Stimulated activated CD4-positive, alpha-beta T cell treated with anti-CD3 and anti-CD28 coated beads, Interleukin-2, amount 100 ng/mL, for 24 hours (primary cell): ENCODE measurements at places on chromosomes 13 and 19.
A peak's percentile ranks its signal among the peaks of the same experiment; 100 is the strongest.

- DNase-seq, result no peak
These were observed 1505.9 kb downstream of the PCDH9 start for GRCh38 chr13:65724226-65724625.

DNA sequence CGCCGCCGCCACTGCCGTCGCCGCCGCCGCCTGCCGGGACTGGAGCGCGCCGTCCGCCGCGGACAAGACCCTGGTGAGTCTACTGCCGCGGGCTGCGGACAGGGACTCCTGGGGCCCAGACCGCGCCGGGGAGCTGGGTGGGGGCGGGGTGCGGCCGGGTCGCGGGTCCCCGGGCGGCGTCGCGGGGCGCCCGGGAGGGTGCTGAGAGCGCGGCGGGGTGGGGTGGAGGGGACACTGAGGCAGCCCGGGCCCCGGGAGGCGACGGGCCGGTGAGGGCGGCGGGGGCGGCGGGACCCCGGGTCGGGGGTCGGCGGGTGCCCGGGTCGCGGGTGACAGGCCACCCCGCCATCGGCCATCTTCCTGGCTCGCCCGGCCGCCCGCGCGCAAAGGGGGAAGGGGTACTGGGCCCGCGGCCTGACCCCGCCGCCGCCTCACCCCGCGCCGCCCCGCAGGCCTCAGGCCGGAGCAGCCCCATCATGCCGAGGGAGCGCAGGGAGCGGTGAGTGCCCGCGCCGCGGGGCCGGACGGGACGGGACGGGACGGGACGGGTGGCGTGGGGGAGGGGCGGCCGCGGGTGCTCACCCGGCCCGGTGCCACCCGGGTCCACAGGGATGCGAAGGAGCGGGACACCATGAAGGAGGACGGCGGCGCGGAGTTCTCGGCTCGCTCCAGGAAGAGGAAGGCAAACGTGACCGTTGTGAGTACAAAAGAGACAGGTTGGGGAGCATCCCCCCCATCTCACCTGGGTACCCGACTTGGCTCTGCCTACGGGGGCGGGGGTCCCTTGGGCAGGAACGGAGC is 489 bp downstream of the CCNE1 start:
- peak; percentile 33 for DNase-seq

GRCh38 chr19:10521461-10522171 is 4.4 kb upstream of the S1PR5 start:
- DNase-seq, result no peak

GRCh38 chr13:48760626-48761025 is 106.9 kb downstream of the CYSLTR2 start:
- no peak for DNase-seq

GRCh38 chr19:296476-297225 is 5.4 kb upstream of the PLPP2 start:
- DNase-seq, result no peak

DNA sequence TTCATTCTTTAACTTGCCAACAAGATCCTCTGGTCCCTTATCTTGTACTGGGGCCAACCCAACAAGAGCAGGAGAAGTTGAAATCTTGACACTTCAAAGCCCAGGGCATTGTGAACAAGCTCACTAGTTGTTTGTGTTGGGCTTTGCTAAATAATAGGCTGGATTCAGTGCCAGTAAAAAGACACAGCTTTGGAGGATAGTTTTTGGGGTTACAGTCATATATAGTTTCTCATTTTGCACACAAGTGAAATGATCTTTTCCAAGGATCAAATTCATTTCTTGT is 30.3 kb upstream of the LRCH1 start:
- DNase-seq, result no peak

GRCh38 chr13:39100996-39101738 is 62.9 kb downstream of the NHLRC3 start:
- DNase-seq, result no peak

DNA sequence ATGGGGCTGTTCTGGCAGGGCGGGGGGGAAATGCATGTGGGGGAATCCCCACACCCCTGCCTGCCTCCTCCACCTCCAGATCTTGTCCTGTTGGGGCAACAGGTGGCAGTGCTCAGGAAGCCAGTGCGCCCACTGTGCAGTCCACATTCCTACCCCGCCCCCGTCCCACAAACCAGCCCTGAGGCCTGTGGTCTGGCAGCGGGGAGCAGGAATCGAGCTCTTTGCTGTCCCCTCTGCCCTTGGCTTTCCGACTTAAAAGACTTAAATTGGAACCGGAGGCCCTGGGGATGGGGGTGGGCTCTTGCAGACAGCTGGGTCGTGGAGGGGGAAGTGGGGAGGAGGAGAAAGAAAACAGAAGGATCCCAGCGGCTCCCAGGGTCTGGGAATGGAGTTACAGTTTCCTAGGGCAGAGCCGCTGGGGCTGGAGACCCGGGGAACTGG is 4.3 kb downstream of the NANOS3 start:
- peak; percentile 32 for DNase-seq

- DNase-seq, result no peak
These were observed 884.7 kb downstream of the DIAPH3 start for GRCh38 chr13:59279028-59279427.

GRCh38 chr13:27728271-27728670 is 64.0 kb upstream of the GSX1 start:
- no peak for DNase-seq

GRCh38 chr19:30546332-30546731 is 174.1 kb downstream of the ZNF536 start:
- DNase-seq, result no peak

- DNase-seq, result no peak
These were observed 210.3 kb upstream of the PCDH9 start for GRCh38 chr13:67440236-67440975.

GRCh38 chr13:113769881-113770280 is 10.9 kb downstream of the TMEM255B start:
- DNase-seq, result no peak

GRCh38 chr13:113106711-113107351 is 1.2 kb downstream of the F7 start:
- DNase-seq, result no peak

GRCh38 chr13:45327253-45327955 is 13.6 kb downstream of the TPT1 start:
- DNase-seq, result no peak
